Esophagus mucosa (tissue), 1 donor: ENCODE measurements at places on chromosomes 5 and 9. TPM values are rescaled to one million over a fixed set of nuclear protein-coding genes. Genes with fewer than 3 reads are reported as not detected.

ACTBL2 gene
- not detected for total RNA-seq

TCF7 gene
- 4.6 TPM for total RNA-seq

IL6ST gene
- total RNA-seq, result 55.2 TPM

MCTP1 gene
- 4.6 TPM for total RNA-seq

MAPK9 gene
- 16.3 TPM for total RNA-seq

DNA sequence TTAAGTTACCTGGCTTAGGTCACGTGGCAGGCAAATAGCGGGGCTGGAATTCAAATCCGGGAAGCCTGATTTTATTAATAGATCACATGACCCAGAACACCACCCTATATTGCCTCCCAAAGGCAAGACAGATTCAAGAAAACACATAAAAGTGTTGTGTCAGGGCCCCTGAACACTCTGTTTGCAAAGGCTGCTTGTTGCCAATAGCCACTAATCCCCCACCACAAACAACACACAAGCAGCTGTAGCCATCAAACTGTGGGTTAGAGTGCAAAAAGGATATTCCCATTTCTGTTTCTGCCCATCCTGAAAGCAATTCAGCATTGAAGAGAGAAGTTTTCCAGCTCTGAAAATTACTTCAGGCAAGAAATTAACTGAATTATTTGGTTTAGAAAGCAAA is 358.9 kb upstream of the RFX3 start:
- ATAC-seq, result no peak

- ATAC-seq, result no peak
These were observed 496 bp downstream of the MAPK9 start for GRCh38 chr5:180291234-180291940.

GRCh38 chr9:127122176-127123063 is at the start of gene ANGPTL2:
Gene ANGPTL2 (minus strand): TSS chr9:127122635. CDS start chr9:127108731, 13,904 bp downstream.
- peak; percentile 84 for ATAC-seq

DNA sequence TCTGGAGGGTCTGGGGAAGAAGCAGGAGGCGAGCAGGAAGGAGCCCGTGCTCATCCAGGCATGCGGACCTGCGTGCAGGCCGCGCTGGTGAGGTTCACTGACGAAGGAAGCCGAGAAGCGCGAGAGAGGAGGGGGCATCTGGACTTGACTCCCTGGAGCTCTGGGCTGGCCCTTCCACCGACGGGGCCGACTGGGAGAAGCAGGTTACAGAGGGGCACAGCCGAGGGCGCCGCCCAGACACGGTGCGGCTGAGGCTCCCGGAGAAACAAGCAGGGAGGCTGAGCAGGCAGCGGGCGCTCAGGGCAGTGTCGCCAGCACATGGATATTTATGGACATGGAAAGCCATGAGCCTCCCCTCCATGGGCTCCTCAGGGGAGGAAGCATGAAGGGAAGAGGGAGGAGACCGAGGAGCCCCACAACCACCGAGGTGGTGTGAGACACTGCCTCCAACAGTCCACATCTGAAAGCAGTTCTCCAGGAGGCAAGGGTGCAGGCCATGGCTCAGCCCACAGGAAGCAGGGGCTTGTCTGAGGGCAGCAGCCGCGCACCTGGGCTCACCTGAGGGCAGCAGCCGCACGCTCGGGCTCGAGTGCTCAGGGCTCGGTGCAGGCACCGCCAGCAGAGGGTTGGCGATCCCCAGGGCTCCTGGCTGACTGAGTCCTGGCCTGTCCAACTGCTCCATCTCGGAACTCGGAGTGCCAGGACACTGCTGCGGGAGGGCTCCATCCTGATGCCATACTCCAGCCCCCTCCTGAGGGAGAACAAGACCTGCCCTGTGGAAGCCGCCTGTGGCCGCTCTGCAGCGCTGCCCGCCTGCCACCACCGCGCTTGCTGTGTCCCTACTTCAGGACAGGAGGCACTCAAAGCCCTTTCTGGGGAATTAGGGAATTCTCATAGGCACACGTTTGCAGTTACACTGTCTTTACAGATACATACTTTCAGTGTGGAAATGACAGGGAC is 15.7 kb upstream of the INPP5E start:
- ATAC-seq, result peak; percentile 30

DNA sequence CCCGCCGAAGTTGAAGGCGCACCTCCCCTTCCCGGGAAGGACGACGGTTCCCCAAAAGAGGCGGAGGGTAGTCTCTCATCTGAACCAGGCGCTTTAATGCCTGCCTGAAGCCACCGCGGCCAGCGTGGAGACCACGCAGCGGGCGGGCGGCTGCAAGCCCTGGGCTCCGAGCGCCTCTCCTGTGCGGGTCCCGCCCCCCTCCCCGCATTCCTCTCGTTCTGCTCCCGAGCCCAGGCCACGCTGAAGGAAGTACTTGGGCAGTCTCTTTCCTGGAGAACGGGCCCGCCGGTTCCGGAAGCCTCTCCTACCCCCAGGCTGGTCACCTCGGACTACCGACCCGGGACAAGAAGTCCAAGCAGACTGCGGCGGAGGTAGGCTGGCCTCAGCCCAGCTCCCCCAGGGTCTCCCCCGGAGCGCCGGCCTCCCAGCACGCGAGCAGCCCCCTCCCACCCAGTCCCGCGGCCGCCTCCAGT is 571 bp downstream of the PPIC start:
- ATAC-seq, result peak; percentile 46

- ATAC-seq, result no peak
These were observed 128.2 kb upstream of the GAS1 start for GRCh38 chr9:87075537-87075936.

DNA sequence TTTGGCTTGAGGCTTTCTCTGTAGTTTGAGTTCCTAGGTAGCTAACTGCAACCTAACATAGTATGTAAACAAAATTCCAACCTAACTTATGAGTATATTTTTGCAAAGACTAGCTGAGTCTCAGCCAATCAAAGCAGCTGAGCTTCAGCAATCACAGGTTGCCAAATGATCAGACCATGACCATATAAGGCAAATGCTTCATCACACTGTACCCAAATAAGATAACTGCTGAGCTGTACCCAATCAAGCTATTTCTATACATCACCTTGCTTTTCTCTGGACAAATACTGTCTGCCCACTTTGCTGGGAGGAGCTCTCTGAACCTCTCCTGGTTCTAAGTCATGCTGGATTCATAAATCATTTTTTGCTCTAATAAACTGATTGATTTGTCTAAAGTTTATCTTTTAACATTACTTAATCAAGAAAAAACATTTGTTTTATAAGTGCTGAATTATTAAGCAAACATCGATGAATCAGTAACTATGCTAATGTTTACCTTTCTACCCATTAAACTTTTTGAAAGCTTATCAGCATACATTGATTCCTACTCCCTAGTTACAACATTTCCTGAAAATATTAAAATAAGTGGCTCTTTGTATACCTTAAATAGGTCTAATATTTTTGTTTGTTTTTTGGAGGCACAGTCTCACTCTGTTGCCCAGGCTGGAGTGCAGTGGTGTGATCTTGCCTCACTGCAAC is 129.7 kb upstream of the PCA3 start:
- no peak for ATAC-seq

DNA sequence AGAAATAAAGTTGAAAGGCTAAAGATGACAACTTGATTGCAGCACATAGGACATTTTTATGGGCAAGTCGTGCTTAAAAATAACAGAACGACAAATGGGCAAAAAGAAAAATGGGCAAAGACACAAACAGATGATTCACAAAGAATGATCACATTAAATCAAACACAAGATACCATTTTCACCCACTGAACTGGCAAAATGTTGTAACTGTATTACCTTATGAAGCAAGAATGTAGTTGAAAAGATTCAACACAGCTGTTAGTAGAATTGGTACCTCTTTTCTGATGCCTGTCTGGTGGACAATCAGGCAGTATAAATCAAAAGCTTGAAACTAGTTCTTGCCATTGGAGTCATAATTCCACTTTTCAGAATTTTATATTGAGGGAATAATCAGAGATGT is 81.0 kb upstream of the PALM2AKAP2 start:
- ATAC-seq, result no peak
